ENCODE measurements at places on chromosomes 4 and X.

- DNase-seq: no peak
Measured at GRCh38 chrX:19545651-19546050, 30.3 kb upstream of the MAP3K15 start.

- DNase-seq: no peak
Measured at GRCh38 chr4:113499696-113500095, 261.8 kb downstream of the CAMK2D start.

DNA sequence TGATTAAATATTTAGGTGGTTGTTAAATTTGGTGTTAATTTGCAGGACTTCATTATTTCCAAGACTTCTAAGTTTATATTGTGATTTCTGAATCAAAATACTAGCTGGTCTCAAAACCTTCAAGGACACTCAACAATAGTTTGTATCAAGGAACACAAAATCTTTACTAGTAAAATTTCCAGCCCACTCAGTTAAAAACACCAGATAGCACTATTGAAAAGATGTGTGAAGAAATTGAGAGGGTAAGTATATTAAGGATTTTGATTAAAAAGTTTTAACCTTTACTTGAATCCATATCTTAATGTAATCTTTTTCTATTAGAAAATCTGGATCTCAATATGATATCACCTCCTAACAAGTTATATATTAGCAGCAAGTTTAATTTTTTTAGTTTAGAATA is 89.3 kb upstream of the UGT8 start:
- DNase-seq: no peak

DNA sequence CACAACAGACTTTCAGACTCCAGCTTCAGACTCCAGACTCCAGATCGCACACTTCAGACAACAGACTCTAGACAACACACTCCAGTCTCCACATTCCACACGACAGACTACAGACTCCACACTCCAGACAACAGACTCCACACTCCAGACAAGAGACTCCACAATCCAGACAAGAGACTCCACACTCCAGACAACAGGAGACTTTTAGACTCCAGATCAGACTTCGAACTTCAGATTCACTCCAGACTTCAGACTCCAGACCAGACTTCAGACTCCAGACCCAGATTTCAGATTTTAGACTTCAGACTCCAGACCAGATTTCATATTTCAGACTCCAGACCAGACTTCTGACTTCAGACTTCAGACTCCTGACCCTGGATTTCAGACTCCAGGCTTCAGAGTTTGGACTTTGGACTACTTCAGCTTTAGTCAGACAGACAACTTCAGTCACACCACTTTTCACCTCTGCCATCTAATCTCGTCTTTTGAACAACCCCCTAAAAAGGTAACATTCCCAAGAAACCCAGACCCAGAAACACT is 29.0 kb upstream of the TLR2 start:
- no peak for DNase-seq

DNA sequence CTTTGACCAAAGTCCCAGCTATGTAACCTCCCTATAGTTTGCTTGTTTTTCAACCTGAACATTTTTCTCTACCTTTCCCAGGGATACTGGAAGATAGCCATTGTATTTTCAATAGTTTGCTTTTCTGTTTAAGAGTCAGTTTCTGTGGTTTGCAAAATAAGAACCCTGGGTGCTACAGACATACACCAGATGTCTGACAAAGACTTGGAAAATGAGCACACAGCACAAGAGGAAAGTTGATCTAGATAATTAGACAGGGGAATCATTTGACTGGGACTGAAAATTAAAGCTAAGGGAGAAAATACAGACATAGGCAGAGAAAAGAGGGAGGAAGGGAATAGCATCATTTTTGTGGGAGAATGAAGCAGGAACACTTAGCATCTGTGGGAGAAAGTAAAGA is 218.3 kb upstream of the CNKSR2 start:
- no peak for DNase-seq

- no peak for DNase-seq
Measured at GRCh38 chr4:158169506-158169905, 3.3 kb downstream of the GASK1B start.

DNA sequence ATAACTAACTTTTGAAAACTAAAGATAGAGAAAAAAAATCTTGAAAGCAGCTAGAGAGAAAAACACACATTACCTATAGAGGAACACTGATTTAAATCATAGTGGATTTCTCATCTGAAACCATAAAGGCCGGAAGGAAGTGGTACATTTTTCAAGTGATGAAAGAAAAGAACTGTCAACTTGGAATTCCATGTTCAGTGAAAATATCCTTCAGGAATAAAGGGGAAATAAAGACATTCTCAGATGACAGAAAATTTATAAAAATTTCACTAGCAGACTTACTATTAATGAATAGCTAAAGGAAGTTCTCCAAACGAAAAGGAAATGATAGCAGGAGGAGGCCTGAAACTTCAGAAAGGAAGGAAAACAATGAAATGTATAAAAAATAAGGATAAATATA is 7.6 kb upstream of the JADE3 start:
- DNase-seq: no peak

DNA sequence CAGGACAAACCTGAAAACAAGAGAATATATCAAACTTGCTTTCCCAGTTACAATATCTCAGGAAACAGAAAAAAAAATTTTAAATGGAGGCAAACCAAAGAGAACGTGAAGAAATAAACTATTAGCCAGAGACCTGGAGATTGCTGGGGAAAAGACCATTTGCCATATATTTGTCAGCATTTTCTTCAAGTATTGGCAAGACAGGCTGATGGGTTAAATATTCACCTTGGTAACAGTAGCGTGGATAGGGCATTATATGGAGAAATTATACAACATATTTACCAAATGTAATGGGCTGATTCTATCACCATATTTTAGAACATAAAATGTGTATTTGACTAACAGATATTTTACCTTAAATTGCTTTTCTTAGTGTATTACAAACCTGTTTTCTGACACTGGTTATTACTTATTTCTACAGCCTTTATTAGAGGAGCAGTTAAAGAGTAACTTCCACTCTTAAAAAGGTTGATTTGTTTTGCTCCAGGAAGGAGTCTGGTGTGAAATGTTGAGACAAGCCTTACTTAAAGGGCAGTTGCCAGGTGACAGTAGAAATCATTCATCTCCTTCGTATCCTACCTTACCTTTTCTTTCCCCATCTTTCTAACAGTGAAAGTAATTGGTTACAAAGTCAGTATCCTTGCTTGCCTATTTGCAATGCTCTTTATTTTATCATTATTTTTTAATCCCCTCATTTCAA is 575.5 kb downstream of the GBA3 start:
- no peak for DNase-seq

GRCh38 chr4:62407534-62407933 is 1207.4 kb downstream of the ADGRL3 start:
- no peak for DNase-seq

GRCh38 chr4:128286474-128287058 is 1.0 kb downstream of the PGRMC2 start:
- no peak for DNase-seq

DNA sequence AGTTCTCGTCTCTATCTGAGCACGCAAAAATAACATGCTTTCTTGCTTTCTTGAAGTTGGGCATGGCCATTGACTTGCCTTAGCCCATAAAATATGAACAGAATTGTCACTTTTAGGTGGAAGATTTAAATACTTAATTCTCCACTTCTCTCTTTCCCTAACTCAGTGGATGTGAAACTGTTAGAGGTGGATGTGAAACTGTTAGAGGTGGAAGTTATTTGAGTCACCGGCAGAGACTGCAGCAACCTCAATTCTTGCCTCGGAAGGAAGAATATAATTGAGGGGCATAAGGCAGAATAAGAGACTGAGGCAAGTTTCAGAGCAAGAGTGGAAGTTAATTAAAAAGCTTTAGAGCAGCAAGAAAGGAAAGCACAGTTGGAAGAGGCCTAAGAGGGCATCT is 2.8 kb upstream of the PARM1 start:
- no peak for DNase-seq

DNA sequence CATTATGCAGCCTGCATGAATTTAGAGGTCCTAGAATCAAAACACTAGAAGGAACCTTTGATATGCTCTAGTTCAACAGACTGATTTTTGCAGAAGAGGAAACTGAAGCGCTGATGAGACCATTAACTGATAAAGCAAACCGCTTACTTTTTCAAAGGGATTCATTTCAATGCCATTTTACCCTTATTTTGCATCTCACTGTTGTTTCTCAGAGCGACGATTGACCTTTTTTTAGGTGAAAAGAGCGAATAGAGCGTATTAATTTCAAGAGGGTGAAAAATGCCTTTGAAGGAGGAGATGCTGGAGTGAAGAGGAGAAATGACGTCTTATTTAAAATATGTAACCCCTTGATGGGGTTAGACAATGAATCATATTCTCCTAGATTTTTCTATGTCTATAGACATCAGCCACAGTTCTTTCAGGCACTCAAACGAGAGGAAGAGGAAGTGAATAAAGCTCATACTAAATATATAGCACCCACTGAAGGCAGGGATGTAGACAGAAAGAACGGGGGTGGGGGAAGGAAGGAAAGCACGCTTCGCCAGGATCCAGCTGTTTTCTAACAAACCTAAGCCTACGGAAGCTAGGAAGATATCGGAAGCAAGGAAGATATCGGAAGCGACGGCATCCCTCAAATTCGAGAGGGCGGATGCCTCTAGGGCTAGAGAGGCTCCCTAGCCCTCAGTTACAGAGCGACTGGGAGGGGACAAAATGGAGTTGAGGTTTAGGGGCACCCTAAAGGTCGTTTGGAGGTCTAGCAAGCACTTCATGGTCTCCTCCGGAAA is 848 bp downstream of the ACSL4 start:
- DNase-seq: no peak

GRCh38 chrX:44439242-44439794 is 95.8 kb upstream of the EFHC2 start:
- no peak for DNase-seq

DNA sequence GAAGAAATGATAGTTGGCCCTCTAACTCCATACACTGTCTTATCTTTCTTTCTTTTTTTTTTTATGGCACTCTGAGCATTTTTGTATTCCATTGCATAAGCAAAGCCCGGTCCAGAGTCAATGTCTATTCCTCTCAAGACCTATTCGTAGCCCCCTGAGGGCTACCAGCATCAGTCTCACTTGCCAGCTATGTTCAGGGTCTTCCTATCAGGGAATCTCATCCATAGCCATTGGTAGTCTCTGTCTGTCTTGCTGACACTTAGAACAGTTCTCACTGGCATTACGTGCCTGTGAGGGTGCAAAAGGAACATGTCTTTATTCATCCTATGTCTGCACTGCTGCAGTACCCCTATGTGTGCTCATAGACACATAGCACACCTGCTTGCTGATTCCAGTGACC is 51.0 kb downstream of the BMP2K start:
- no peak for DNase-seq

DNA sequence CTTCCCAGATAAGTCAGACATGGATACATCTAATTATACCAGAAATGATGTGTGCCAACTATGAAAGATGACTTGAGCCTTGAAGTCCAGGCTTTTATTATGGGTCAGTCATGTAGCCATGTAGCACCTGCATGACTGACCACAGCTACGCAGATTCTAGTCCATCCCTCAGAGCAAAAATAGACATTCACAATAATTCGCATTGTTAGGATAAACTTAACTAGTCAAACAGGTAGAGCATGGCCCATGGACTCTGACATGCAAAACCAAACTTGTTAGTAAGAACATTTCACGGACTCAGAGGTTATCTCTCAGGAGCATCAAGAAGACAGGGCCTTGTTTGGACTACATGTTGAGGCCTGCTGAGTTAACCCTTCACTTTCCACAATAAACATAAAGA is 132.6 kb downstream of the PWWP3B start:
- no peak for DNase-seq

DNA sequence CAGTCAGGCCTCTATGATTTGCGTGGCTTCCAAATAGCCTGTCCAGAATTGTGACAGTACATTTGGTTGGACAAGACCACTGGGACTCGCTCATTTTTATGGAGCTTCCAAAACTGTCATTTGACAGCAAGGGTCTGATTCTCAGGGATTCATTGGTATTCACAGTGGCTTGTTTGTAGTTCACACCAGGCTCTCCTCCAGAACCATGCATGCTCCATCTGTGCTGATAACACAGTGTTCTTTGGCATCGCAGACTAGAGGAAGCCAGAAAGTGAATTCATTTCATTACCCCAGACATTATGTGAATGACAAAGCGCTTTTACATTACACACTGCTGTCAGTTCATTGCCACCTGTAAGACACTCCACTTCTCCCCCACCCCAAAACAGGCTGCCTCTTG is 208.3 kb downstream of the ARHGAP10 start:
- DNase-seq: no peak

DNA sequence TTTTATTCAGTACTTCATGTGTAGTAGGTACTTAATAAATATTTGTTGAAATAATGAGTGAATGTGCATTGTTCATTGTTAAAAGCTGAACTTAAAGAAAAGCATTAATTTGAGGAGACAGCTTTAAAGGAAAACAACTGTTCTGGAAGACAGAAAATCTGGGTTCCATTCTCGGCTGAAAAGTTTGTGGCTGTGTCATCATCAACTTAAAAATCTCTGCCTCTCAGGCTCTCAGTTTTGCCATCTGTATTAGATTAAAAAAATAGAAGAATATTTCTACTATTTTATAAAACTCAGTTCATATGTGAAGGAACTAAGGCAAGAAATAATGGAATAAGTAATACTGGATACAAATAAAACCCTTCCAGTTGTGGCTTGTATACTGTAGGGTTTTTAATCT is 62.5 kb downstream of the FSTL5 start:
- no peak for DNase-seq

DNA sequence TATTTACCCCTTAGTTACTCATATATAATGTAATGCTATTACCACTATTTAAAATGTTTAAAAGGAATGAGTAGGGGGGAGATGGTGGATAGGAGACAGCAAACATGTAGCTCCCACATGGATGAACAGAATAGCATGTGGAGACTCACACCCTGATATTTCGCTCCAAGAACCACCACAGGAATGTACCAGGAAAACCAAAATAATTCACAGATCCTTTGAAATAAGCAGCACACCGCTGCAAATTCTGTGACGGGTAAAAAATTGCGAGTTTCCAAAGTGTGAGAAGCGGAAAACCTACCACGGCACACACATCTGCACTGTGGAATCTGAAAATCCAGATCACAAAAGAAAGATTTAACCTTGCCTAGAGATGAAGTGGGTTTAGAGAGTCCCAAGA is 428.2 kb downstream of the TLL1 start:
- no peak for DNase-seq

DNA sequence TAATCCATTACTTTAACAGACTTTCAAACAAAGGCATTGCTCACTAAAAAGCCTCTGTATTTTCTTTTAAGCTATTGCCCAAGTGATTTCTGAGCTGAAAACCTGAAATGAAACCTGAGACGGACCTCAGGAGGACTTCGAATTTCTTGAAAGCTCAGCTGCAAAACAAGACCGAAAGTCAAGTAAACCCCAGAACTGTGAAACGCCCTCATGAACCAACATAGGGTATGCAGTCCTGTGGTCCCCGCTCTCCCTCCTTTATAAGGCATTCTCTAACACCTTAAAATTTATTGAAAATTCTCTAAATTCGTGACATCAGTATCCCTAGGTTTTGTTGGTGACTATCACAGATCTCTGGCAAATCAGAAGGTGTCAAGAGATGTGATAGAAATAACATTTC is 91.8 kb downstream of the SHISA3 start:
- DNase-seq: no peak

DNA sequence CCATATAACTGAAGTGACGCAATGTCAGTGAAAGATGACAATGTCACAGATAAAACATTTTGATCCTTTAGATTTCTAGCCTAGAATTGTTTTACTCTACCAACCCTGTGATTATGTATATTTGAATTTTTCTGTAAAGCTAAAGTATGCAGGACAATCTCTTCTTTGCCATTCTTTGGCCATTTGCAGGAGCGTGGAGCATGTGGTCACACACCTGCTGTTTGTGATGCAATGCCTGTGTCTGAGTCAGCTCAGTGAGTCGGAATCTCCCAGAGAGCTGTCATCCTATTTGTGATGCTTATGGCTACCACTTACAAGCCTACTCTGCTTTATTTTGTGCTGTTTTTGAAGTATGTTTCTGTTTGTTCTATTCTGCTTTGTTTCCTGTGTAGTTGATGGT is 214.5 kb downstream of the NAF1 start:
- DNase-seq: no peak
